ENCODE measurements at places on chromosomes 5 and 9.

GRCh38 chr9:131484560-131485185 lies 18.0 kb upstream of the POMT1 start:
- DNase-seq, result no peak

DNA sequence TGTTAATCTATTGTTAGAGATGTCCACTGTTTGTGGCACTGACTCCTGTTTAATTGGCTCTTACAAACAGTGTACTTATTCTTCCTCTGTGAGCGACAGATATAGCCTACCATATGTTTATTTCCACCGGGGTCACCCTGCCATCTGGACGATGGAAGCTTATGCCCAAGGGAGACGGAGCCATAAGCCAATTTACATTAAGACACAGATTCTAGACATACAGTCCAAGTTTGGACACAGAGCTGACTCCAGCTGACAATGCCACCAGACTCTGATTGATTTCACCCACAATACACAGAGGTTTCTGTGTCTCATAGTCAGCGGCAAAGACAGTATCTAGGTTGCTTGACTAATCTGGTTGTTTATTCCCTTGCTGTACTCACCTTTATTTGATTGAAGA lies 198.9 kb downstream of the ENC1 start:
- no peak for DNase-seq

- no peak for DNase-seq
These were observed 4.0 kb upstream of the RAD23B start for GRCh38 chr9:107279086-107279485.

DNA sequence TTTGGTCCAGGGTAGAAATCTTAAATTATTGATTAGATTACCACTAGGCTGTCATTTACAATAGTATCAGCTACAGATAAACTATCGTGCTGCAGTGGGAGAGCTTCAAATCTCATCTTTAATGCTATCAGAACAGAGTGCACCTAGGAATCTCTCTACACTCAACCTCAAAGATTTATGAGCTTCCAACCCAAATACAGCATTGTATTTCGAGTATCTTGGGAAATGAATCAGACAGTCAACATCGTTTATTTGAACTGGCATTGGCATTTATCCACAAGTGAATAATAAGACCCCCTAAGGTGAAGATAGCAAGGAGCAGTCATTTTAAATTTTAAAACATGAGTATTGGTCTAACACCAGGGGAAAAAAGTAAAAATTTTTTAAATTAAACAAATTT lies 1203.2 kb downstream of the CDH12 start:
- DNase-seq, result no peak

- DNase-seq, result no peak
These were observed 218.9 kb downstream of the EPB41L4A start for GRCh38 chr5:112200131-112200530.

- DNase-seq, result no peak
These were observed 13.9 kb downstream of the TLR4 start for GRCh38 chr9:117718085-117718484.

DNA sequence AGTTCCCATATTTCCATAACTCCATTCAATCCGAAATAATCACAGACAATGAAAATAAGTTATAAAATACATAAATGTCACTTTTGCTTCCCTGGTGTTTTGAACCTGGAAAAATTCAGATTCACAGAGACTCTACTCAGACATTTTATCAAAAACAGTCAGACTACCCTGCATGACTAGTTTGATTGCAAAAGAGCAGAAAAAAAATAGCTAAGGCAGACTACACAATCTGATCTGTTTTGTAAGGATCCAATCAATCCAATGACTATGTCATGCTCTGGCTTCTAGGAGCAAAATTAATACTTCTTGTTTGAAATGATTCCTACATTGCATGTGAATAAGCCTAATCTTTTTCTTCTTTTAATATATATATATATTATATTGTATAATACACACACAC lies 1262.6 kb downstream of the EFNA5 start:
- no peak for DNase-seq

- no peak for DNase-seq
These were observed 253.0 kb upstream of the IRX2 start for GRCh38 chr5:3004361-3005080.

- DNase-seq, result peak; percentile 58
These were observed 3.2 kb upstream of the NRARP start for GRCh38 chr9:137305060-137305797.

GRCh38 chr9:19424176-19424779 lies 15.5 kb downstream of the ACER2 start:
- no peak for DNase-seq

DNA sequence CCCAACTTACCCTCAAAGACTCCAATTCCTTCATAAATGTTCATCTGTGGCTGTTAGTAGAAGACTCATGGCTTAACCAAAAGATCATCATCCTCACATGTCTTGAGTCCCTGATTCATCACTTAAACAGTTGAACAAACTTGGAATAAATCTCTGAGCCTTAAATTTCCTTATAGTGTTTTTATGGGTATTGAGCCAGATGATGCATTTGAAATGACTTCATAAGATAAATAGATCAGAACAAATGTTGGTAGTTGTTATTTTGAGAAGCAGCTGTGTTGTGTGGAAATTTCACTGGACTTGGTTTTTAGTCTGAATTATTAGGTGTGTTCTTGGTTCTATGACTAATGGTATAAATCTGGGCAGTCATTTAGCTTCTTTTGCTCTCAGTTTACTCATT lies 236.2 kb downstream of the NNT start:
- no peak for DNase-seq

DNA sequence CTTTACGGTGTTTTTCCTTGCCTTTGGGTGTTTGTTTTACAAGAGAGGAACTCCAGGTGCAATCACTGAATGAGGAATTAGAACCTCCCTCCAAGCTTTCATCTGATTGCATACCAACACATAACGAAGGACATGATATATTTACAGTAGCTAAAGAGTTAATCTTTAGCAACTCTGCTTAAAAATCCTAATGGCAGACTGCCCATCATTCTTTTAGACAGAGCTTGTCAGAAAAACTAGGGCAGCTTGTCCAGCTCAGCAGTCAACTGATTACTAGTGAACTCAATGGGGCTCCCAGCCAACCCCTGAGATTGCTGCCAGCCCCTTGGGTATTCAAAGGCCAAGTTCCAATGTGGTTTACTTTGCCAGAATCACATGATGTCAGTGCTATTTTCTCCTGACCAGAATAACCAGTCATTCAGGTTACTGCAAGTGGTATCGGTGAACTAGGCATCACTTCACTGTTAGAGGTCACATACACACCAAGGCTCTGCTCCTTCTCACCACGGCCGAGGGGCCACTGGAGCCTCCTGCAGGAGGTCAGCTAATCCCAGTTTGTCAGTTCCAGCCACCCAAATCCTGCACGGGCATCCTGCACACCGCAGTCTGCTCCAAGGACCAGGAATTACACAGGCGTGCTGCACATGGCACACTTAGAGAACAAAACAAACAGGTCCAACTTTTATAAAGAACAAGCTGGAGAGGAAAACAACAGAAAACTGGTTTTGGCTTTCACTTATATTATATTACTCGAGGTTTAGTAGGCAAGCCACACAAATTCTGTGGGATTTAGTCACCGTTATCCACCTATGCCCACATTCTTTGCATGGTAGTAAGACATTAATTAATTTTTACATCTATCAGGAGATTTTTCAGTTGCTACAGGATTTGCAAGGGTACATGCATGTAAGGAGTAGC lies 62.5 kb downstream of the NFIB start:
- peak; percentile 66 for DNase-seq

DNA sequence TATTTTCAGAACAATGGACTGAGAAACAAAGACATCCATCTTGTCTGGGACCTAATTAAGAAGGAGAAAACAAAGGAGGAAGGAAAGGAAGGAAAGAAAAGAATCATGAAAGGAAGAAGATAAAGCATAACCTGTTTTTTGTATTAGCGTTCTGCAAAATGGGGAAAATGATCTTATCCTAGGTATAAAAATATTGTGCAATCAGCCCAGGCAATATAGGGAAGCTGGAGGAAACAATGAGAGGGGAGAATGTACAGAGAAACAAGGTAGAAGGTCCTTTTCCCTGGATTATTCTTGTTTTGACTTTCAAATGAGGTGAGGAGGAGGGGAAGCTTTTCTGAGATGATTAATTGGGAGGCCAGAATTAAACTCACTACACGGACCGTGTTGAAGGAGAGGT lies 177.9 kb downstream of the COX7C start:
- no peak for DNase-seq

- DNase-seq, result no peak
These were observed 97.8 kb upstream of the SLC28A3 start for GRCh38 chr9:84438391-84438790.

GRCh38 chr9:2936221-2936620 lies 92.3 kb upstream of the PUM3 start:
- DNase-seq, result no peak

DNA sequence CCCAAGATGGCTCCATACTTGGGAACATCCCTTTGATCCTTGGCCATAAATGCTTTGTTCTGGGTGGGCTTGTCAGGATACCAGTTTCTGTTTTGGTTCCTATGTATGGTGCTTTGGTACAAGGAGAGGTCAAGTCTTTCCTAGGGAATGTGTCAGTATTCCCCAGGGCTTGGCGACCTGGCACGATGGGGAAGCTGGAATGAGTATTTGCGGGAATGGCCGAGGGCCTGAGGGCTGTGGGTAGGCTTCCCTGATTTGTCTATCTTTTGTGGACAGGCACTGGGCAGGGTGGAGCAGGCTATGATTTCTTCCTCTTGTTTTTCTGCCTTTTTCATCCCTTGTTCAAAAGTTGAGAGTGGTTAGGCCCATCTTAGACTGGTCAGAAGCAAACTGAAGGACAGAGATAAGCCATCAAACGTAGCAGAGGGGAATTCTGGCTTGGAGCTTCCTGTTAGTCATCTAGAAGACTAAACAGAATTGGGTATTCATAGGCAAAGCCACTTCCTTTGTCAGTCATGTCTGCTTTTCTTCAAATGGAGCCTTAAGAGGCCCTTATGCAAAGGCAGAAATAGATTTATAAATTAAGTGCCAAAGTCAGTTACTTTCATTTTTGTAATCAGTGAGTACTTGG lies 13.7 kb downstream of the DOCK2 start:
- no peak for DNase-seq

DNA sequence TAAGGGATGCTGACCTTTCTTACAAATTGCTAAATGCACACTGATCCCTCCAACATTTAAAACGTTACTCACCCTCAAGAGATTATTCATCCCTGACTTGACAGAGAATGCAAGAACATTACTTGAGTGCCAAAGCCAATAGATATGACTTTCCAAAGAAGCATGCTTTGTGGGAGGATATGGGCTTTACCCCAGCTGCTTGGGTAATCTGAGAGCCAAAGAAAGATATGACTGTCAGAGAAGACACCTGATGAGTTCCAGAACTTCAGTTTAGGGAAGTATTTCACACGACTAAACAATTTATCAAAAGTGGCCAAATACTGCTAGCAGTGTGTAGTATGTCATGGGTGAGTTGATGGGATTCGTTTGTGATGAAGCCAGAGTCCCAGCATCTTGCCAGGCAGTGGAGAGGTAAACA lies 7.4 kb upstream of the SPDL1 start:
- DNase-seq, result peak; percentile 56

DNA sequence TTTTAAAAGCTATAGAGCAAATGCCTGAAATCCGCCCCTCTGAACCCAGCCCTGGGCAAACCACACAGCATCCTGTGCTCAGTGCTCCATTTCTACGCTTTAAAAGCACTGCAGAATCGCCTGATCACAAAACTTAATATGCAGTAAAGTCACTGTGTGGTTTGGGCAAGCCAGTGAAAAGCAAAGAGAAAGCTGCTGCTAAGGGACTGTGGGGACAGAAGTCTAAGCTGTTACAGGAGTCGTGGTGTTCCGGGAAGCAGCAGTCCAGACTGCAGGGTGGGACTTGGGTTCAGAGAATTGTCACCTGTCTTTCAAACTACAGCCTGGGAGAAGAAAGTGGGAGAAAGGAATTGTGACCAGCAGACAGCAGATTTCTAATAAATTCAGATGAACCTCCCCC lies 8.2 kb downstream of the RAPGEF1 start:
- no peak for DNase-seq

DNA sequence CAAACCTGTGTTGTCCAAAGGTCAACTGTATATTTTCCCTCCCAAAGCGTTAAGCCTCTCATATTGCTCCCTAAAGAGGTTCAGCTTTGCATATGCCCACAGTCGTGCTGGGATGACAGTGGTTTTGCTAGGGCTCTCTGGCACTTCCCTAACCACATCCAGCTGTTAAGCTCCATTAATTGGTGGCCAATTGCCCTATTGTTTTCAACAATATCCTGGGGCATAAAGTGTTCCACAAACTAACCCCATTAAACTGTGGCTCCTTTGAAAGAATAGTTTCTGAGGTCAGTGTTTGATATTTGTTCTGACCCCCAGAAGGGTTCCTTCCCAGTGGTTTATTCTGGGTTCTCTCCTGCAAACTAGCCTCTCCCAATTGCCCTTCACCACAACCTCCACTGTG lies 194.5 kb downstream of the HSD17B3 start:
- no peak for DNase-seq

- no peak for DNase-seq
These were observed 131.2 kb upstream of the LMX1B start for GRCh38 chr9:126482361-126483044.

GRCh38 chr5:103450333-103451061 lies 112.1 kb downstream of the NUDT12 start:
- DNase-seq, result no peak

- no peak for DNase-seq
These were observed 106.6 kb downstream of the ARHGAP26 start for GRCh38 chr5:142876817-142877216.

Measured in uterus (tissue), 4 donors.